ENCODE measurements at places on chromosomes 1 and 21. TPM values are rescaled to one million over a fixed set of nuclear protein-coding genes. Genes with fewer than 3 reads are reported as not detected.

The ZP4 gene
- not detected for total RNA-seq

The ASTN1 gene
- not detected for total RNA-seq

The AMY2A gene
- total RNA-seq = not detected

The GPR52 gene
- 3.3 TPM for total RNA-seq

The CR1L gene
- total RNA-seq = not detected

The JAM2 gene
- 0.78 TPM for total RNA-seq

The SMIM34 gene
- total RNA-seq = not detected

The ACKR1 gene
- total RNA-seq = not detected

The RPE65 gene
- total RNA-seq = not detected

The HORMAD1 gene
- total RNA-seq = 0.65 TPM

The DCDC2B gene
- total RNA-seq = not detected

The PGLYRP3 gene
- total RNA-seq = not detected

The OR2T29 gene
- total RNA-seq = not detected

The OR2L8 gene
- not detected for total RNA-seq

The OR6K3 gene
- not detected for total RNA-seq

The SPATA21 gene
- not detected for total RNA-seq

The PGBD5 gene
- 0.39 TPM for total RNA-seq

The VANGL2 gene
- total RNA-seq = not detected

The ENAH gene
- 1,043 TPM for total RNA-seq

The TINAGL1 gene
- 31.8 TPM for total RNA-seq

The IL19 gene
- total RNA-seq = not detected

The TNN gene
- not detected for total RNA-seq

The TRPM2 gene
- under 0.01 TPM for total RNA-seq

The TEKT2 gene
- 0.13 TPM for total RNA-seq

The OR2L13 gene
- not detected for total RNA-seq

The KRTAP13-1 gene
- not detected for total RNA-seq

The CLDN17 gene
- not detected for total RNA-seq

The CA6 gene
- not detected for total RNA-seq

The FAM163A gene
- not detected for total RNA-seq

The DISP1 gene
- 7.2 TPM for total RNA-seq

The CELA2B gene
- not detected for total RNA-seq

The CFH gene
- total RNA-seq = 185 TPM

The RCAN1 gene
- 192 TPM for total RNA-seq

The PM20D1 gene
- total RNA-seq = 0.11 TPM

The HUNK gene
- 0.13 TPM for total RNA-seq

The DNASE2B gene
- not detected for total RNA-seq

The ESRRG gene
- total RNA-seq = not detected

The BEND5 gene
- total RNA-seq = 1.0 TPM

The EPHA10 gene
- not detected for total RNA-seq

The ANGPTL1 gene
- total RNA-seq = 10.1 TPM

The CYB5RL gene
- 8.8 TPM for total RNA-seq

The GJA5 gene
- not detected for total RNA-seq

All from articular chondrocyte of knee joint (primary cell).